Gastroesophageal sphincter (tissue), 4 donors: ENCODE measurements at places on chromosomes 1 and 21. TPM values are rescaled to one million over a fixed set of nuclear protein-coding genes. Genes with fewer than 3 reads are reported as not detected.

The CDK18 gene
- total RNA-seq, result 6.5 TPM

The PLCH2 gene
- 0.04 TPM for total RNA-seq

The ELF3 gene
- total RNA-seq, result 30.6 TPM

The CAMK2N1 gene
- 28.4 TPM for total RNA-seq

The GJA9 gene
- not detected for total RNA-seq

The SIM2 gene
- 0.47 TPM for total RNA-seq

The ACTL8 gene
- not detected for total RNA-seq

The CHIA gene
- total RNA-seq, result not detected

The APOBEC4 gene
- total RNA-seq, result not detected

The EFCAB7 gene
- total RNA-seq, result 8.1 TPM

The KCNK2 gene
- 3.7 TPM for total RNA-seq

The OR6N1 gene
- total RNA-seq, result not detected

The TMEM234 gene
- 9.3 TPM for total RNA-seq

The JAK1 gene
- 166 TPM for total RNA-seq

The OR2G6 gene
- total RNA-seq, result not detected

The KNCN gene
- total RNA-seq, result not detected

The FAM3B gene
- 0.31 TPM for total RNA-seq

The COL9A2 gene
- 1.6 TPM for total RNA-seq

The NBPF6 gene
- total RNA-seq, result not detected

The VTCN1 gene
- total RNA-seq, result not detected

The AGT gene
- 5.4 TPM for total RNA-seq

The AQP10 gene
- not detected for total RNA-seq
